ENCODE measurements at places on chromosomes 3 and 15.
A peak's percentile ranks its signal among the peaks of the same experiment; 100 is the strongest.

DNA sequence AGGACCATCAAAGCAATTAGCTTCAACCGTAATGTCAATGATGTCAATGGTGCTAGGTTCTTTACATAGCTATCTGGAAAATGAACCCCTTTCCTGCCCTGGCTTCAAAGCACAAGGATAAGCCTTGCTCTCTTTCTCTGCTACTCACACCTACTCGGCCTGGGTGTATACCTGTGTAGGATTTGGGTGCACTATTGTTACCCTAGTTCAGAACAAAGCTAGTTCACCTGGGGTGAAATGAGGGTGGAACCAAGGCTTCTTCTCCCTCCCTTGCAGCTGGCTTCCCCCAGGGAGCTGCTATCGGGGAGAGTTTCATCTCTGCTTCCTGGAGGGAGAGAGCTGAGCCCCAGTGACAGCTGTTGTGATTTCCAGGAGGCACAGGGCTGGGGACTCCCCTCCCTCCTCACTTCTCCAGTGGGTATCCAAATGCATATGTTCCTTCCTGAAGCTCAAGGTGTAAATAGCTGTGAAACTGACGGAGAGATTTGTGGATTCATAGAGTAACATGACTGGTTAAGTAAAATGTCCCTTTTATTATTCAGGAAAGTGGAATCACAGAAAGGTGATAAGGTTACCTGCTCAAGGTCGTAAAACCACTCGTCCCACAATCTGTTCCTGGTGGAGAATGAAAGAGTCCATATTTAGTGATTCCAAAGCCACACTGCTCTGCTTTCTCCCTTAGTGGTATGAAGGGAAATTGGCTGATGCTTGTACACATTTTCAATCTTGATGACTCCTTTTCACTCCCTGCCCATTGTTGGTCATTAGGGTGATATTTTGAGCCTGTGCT is 11.8 kb upstream of the C3orf70 start:
- H3K4me3 ChIP-seq: no peak overlapping the region
- H3K27me3 ChIP-seq: peaks cover 6% of the 10 kb centered on the region

GRCh38 chr15:99131441-99132023 is 26.7 kb downstream of the SYNM start:
- no peaks in the 10 kb centered on the region for H3K36me3 ChIP-seq
- H3K27ac ChIP-seq: no peak overlapping the region
- no peaks in the 10 kb centered on the region for H3K4me1 ChIP-seq
- H3K4me3 ChIP-seq: no peak overlapping the region
- no peaks in the 10 kb centered on the region for H3K27me3 ChIP-seq

- H3K4me3 ChIP-seq: no peak overlapping the region
- H3K27me3 ChIP-seq: peaks cover 29% of the 10 kb centered on the region
- H3K27ac ChIP-seq: no peak overlapping the region
- DNase-seq: no peak
- peaks cover 7% of the 10 kb centered on the region for H3K4me1 ChIP-seq
- no peaks in the 10 kb centered on the region for H3K36me3 ChIP-seq
Observed at GRCh38 chr15:45393851-45394250, 15.5 kb upstream of the GATM start.

GRCh38 chr3:177196456-177197040 is 734 bp downstream of the TBL1XR1 start:
- peak overlapping the region; percentile 97 for H3K27ac ChIP-seq
- peaks cover 58% of the 10 kb centered on the region for H3K4me1 ChIP-seq
- peaks cover 4% of the 10 kb centered on the region for H3K27me3 ChIP-seq
- DNase-seq: peak; percentile 45
- peak overlapping the region; percentile 95 for H3K4me3 ChIP-seq
- peaks cover 44% of the 10 kb centered on the region for H3K36me3 ChIP-seq

DNA sequence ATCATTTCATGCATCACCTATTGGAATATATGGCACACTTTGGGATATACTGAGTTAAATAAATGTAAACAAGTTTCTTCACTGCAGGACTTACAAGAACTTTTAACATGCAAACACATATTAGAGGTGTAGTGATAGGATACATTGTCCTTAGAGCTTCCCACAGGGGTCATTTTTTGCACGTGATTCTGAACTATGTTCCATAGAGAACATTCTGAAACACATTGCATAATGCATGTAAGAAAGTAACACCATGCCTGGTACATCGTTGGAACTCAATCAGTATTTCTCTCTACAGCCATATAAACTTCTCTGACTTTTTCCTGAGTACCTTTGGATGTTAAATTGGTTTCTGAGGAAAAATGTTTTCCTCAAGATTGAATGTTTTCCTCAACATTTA is 28.3 kb downstream of the MRAS start:
- DNase-seq: no peak
- H3K36me3 ChIP-seq: no peaks in the 10 kb centered on the region
- peaks cover 5% of the 10 kb centered on the region for H3K4me1 ChIP-seq
- no peak overlapping the region for H3K4me3 ChIP-seq

DNA sequence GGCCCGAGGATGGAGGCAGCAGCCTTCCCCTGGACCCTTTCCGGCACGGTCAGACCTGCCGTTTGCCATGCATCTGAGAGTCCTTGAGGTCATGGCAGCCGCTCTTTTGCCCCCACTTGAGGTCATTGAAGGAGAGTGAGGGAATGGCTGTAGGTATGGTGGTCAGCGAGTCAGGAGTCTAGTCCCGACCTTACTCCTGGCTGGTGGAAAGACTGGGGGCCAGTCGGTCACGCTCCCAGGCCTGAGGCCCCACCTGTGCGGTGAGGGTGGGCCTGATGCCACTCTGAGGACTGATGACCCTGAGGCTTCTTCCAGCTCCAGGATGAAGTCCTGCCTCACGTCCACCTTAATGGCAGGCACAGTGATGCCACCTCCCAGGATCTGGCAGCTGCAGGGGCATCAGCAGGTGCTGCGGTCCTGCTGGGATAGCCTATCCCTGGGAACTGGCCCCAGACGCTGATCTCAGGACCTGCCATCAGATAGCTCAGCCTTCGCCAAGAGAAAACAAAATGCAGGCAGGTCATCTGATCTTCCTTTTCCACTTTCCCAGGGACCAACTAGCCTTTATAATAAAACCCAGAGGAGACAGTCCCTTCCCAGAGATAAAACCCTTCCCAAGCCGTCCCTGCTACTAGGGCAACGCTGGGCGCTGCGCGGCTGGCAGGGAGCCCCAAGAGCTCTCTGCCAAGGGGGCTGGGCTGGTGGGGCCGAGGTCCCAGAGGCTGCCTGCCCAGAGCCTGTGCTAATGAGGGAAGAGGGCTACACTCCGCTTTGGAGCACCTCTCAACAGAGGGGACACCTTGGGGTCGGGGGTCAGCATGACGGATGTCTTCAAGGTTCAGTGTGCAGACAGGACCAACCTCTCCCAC is 42.2 kb downstream of the TM2D3 start:
- no peaks in the 10 kb centered on the region for H3K4me1 ChIP-seq
- H3K4me3 ChIP-seq: no peak overlapping the region

Data from activated naive CD8-positive, alpha-beta T cell treated with anti-CD3 and anti-CD28 coated beads for 36 hours (primary cell).